Lung microvascular endothelial cell (primary cell): ENCODE measurements at places on chromosomes 6 and 20. TPM values are rescaled to one million over a fixed set of nuclear protein-coding genes. Genes with fewer than 3 reads are reported as not detected.

Gene DEFB112
- not detected in 2 replicates for total RNA-seq

DNA sequence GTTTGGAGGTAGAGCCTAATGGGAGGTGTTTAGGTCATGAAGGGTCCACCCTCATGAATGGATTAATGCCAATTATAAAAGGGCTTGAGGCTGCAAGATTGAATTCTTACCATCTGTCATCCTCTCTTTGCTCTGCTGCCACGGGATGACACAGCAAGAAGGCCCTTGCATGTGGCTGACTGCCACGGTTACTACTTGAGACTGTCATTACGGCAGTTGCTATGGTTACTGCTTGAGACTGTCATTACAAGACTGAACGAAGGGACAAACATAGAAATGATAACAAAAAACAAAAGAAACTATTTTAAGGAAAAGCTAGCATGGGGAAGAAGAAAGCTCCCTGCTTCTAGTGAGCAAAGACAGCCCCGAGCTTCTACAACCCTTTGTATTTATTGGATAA is 715.0 kb downstream of the TFAP2A start:
- DNase-seq: no peak

DNA sequence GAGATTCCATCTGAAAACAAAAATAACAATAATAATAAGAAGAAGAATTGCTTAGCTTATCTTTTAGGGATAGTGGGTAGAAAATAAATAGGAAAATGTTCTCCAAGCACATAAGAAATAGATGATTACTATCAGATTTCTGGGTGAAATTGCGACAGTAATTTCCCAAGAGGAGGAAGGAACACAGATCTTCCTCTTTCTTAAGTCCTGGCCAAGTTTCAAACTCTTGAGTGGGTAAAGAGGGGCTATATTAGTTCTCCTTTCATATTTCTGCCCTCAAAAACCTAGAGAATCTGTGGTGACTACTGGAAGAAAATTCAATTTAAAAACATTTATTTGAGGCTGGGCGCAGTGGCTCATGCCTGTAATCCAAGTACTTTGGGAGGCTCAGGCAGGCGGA is 63.7 kb downstream of the PHACTR2 start:
- DNase-seq: no peak

Gene BFSP1
- total RNA-seq: 0.60 and 1.7 TPM in 2 replicates

DNA sequence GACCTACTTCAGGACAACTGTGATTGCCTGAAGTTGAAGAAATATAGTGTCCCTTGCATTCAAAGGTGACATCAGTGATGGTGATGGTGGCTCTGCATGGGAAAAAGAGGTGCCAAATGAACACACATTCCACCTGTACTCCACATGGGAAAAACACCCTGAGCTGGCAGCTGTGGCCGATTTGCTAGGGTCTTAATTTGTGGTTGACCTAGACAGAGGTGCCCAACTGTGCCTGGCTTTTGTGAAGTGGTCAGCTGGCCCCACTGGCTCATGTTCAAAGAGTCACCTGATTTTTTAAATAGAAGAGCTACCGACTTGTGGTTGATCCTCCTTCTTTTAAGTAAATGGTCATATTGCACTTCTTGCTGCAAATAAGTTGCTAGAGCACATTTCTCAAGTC is 7.6 kb upstream of the GCNT2 start:
- DNase-seq: no peak

- no peak for DNase-seq
Measured at GRCh38 chr6:133340557-133340956, 99.4 kb downstream of the EYA4 start.

DNA sequence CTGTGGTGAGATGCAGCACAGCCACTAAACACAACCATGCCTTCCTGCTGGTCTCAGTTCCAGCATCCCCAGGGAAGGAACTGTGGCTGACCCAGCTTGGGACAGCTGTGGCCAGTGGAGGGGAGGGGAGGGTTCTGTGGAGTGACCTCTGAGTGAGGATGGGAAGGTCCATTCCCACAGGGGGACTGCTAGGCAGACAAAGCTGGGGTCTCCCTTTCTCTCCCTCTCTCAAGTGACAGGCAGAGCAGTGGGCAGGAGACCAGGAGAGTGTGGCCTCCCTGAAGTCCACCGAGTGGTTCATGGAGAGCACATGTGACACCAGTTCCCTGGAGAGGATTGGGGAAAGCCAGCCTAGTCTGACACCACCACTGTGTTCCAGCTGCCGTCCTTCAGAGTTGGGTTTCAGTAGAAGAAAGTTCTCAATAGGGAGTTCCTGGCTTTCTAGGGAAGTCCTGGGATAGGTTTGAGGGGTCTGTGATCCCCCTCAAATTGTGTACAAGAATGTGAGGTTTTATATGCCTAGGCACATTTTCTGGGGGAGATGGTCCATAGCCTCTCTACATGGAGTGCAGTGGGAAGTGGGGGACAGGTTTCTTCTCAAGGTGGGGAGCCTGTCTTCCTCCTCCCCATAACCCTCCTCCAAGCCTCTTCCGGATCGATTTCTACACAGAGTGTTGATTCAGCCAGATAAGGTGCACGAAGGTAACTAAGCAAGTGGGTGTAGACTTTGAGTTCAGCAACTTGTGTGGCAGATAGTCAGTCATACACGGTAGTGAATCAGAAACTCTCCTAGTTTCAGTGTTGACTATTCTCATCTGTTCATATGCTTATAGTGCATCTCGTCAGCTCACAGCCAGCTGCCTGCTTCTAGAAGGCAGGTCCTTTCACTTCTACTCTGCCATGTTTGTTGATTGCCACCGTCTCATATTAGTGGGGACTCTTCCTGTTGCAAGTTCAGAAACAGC is 18.9 kb downstream of the MANBAL start:
- DNase-seq: no peak

DNA sequence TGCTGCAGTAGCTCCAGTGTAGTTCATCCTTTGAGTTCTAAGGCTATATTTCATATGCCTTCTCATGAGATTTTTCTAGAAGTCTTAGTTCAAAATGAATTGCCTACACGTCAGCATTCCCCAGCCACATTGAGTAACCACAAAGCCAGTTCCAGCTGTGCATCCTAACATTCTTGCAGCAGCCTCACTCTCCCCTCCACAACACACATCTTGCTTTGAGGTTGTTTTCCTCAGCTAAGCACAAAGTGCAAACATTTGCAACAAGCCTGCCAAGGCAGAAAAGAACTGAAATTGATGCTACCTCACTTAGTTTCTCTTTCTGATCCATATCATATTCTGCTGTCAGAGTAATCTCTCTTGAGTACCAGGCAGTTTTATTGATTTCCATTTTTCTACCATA is 160.7 kb upstream of the KCNQ5 start:
- DNase-seq: no peak

DNA sequence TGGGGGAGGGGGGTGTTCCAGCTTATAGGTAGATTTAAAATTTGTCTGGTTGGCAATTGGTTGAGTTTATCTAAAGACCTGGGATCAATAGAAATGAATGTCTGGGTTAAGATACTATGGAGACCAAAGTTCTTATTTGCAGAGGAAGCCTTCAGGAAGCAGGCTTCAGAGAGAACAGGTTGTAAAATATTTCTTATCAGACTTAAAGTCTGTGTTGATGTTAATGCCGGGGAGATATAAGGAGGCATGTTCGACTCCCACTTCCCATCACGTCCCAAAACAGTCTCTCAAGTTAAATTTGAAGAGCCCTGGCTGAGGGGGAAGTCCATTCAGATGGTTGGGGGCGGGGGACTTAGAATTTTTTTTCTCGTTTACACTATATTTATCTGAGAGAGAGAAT is 12.3 kb upstream of the BLCAP start:
- no peak for DNase-seq

GRCh38 chr6:159555082-159555875 is 137.8 kb downstream of the SOD2 start:
- DNase-seq: no peak

Gene TRPC4AP
- total RNA-seq: 64.1 and 70.2 TPM in 2 replicates

DNA sequence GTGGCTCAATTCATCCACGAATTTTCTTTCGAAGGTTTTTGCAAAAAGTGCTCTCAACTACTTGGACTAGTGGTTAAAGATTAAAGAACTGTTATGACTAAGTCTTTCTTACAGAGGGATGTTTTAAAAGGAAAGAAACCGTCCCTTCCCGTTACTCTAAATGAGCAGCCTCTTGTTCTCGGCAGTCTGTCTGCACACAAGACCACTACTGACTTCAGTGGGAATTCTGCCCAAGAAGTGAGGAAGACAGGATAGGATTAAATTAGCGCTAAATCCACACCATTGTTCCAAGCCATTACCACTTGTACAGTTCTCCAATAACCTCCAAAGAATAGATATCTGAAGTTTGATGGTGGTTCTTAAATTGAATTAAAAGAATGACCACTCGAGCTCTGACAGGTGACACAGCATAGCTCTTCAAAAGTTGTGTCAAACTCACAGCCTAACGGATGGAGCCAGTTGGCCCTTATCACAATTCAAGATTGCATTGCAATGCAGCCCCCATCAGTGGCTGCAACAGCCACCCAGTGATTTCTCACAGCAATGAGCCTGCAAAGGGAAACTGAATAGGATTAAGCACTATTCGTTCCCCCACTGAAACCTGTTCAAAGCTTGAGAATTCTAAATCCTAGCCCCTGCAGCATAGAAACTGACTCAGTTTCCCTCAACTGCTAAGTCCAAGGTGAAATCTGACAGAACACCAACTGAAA is 1.8 kb downstream of the EPB41L2 start:
- DNase-seq: no peak

- no peak for DNase-seq
Measured at GRCh38 chr20:20926222-20926905, 179.8 kb downstream of the LINC00237 start.

Gene PROCR
- total RNA-seq: 169 and 328 TPM in 2 replicates
